ENCODE measurements at places on chromosomes 2 and 18.

- DNase-seq: no peak
Measured at GRCh38 chr2:114046866-114047435, 157.1 kb downstream of the ACTR3 start.

DNA sequence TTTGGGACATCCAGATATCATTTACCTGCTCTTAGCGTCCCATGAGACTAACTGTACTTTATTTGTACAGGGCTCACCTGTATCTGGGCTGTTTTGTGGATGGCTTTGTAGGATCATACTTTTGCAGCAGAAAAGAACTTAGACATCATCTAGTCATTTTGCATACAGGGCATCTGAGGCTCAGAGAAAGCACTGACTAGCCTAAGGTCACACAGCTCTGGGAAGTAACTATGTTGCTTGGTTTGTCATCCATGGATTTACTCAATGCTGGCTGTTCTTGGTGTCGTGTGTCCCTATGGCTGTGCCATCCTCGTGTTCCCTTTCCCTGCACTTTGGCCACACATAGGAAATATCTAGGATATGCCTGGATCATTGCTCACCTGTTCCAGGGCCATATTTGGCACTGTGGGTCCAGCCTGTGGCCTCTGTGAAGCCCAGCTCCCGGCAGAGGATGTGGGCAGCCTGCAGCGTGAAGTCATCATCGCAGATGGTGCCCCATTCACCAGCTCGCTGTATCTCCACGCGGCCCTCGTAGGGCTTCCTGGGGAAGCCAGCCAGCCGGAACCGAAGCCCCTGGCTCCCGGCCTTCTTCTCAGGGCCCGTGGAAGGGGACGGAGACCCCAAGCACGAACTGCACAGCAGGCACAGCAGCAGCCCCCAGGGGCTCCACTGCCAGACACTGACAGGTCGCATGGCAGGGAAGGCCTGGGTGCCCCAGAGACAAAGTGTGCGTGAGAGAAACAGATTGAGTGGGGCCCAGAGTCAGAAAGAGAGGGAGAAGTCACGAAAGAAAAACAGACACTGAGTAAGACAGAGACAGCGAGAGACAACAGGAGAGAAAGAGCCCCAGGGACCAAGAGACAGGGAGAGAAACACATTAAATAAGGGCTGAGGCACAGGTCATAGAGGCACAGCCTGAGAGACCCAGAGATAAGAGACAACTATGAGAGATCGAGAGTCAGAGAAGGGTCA lies 1.5 kb downstream of the LOXL3 start:
- no peak for DNase-seq

GRCh38 chr2:140880573-140880972 lies 1250.2 kb downstream of the LRP1B start:
- DNase-seq: no peak

DNA sequence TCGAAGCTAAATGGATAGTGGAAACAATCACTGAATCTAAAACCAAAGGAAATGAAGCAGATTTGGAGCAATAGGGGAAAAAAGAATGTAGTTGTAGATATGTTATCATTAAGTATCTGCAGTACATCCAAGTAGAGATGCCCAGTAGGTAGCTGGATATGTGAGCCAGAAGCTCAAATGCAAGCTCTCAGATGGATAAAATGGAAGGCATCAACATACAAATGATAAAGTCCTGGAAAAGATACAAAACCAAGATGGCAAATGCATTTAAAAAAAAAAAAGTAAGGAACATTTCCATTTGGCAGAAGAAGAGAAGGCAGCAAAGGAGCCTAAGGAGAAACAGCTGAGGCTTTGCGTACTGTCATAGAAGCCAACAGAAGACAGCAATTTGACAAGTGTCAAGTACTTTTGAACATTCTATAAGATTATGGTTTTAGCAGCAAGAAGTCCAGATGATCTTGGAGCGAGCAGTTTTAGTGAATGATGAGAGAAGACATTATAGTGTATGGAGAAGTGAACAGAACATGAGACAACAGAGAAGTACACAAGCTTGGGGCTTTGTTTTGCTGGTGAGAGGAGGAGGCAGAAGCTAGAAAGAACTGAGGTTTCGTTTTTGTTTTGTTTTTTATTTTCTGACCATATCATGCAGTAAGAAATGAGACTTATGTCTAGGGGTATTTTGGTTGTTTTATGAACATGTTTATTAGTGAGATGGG lies 18.3 kb downstream of the ROCK2 start:
- DNase-seq: no peak

DNA sequence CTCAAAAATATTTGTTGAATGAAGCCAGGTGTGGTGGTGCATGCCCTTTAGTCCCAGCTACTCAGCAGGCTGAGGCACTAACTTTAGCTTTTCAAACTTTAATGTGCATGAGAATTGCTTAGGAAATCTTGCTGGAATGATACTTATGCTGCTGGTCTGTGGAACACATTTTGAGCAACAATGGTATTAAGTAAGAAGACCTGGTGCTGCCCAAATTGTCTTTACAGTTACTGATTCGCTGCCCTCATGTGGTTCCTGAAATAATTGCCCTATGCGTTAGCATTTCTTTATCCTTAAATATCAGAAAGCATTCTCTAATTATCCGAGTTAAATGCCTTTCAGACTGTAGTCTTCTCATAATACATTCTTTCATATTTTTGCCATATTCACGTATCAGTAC lies 76.0 kb upstream of the SESTD1 start:
- no peak for DNase-seq

DNA sequence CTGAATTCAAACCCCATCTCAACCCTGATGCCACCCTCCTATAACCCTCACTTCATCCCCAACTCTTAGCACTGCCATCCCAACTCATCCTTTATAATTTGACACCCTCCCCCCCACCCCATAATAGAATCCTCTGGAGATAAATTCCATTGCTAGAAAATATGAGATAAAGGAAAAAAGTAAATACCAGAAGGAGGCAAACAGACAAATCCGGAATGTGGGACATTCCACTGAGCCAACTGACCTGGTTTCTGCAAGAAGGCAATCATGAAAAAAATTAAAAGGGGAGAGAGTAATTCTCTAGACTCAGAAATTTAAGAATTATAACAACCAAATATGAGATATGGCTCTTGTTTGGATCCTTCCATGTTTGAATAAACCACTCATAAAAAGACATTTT lies 132.4 kb downstream of the CYP26B1 start:
- no peak for DNase-seq

- DNase-seq: no peak
Measured at GRCh38 chr18:59660786-59661743, 36.2 kb downstream of the CCBE1 start.
